Kidney epithelial cell (primary cell): ENCODE measurements at places on chromosomes 2 and 18.

- DNase-seq = peak; percentile 57
These were observed 109.2 kb downstream of the TMEM18 start for GRCh38 chr2:567865-568638.

GRCh38 chr2:173819852-173820251, 145.3 kb downstream of the SP3 start:
- DNase-seq = no peak

DNA sequence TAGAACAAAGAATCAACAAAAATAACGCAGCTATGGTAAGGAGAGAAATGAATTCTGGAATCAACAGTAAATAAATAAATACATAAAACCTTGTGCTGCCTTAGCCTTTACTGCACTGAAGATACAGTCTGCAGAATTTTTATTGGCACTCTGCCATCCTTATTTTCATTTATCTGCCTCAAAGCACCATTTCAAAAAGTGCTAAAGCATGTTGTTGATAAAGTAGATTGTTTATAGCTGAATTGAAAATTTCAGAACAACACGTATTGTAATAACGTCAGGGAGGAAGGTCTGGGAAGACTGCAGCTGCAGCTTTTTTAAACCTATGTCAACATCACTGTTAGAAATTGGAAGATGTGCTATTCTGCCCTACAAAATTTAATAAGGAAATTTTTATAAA, 787.2 kb downstream of the PLCL1 start:
- no peak for DNase-seq

- DNase-seq = no peak
These were observed 1.9 kb downstream of the PER2 start for GRCh38 chr2:238286551-238286950.

- no peak for DNase-seq
These were observed 1.5 kb upstream of the GDF7 start for GRCh38 chr2:20665243-20666004.

GRCh38 chr2:223837287-223838061, at the start of gene AP1S3:
TSS of gene AP1S3 (minus strand) at chr2:223837582. CDS start at chr2:223837450, 132 bp downstream.
- DNase-seq = no peak

DNA sequence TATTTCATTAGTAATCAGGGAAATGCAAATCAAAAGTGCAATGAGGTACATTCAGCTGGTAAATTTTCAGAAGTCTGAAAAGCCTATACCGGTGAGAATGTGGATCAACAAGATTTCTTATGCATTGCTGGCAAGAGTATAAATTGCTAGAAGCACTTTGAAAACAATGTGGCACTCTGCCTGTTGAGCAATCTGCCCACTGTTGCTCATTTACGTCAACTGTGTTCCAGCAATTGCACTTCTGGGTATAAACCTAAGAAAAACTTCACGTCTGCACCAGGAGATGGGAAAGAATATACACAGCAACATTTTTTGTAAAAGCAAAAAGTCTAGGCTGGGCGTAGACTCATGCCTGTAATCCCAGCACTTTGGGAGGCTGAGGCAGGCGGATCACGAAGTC, 40.8 kb downstream of the MTERF4 start:
- no peak for DNase-seq

DNA sequence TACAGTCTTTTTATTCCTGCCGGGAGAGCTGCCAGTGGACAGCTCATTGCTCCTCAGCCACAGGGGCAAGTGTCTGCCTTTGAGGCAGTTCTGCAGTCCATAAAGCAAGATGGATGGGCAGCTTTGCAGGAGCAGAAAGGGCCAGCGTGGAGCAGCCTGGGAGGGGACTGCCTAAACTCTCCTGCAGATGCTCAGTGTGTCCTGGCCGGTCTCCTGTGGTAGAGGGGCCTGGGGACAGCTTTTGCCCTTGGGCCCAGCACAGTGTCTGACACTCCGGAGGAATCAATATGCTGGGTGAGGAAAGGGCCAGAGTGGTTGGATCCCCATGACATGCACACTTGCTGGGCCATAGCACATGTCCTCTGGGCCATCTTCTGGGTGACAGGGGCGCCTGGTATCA, 65.7 kb upstream of the DAPL1 start:
- no peak for DNase-seq

- DNase-seq = no peak
These were observed 338.4 kb upstream of the SLC39A10 start for GRCh38 chr2:195318440-195319111.

DNA sequence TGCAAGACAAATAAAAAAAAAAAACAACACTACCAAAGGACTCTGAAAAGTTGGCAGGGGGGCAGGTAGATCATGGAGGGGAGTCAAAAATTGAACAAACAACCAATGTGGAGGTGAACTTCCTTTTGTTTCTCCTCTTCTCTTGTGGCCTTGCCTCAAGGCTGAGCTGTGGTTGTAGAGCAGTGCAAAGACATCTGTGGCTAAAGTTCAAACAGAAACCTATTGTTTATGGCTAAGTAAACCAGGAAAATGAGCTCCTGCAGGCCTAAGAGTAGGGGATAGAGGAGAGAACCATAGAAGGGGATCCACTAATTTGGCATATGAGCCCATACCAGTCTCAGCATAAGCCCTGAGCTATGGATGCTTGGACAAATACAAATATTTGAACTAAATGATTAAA, 40.2 kb upstream of the EGR4 start:
- DNase-seq = no peak

DNA sequence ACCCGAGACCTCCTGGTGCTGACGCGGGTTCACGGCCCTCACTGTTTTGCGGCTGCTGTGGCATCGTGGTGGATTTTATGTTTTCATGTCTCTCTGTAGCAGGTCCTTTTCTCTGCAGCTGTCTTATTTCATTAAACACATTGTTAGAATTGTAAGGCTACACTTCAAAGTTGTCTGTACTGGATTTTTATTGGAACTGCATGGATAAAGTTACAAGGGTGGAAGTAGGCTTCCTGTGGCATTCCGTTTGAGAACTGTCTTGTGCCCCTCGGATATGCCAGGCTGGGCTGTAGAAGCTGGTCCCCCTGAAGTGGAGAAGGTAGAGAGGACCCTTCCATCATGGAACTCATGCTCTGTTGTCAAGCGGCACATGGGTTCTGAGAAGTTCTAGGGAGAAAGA, 127.3 kb downstream of the SNTG2 start:
- no peak for DNase-seq

GRCh38 chr18:8224576-8224975, 384.7 kb upstream of the RAB12 start:
- DNase-seq = no peak

GRCh38 chr18:47809420-47809819, 121.0 kb downstream of the SMAD2 start:
- no peak for DNase-seq

GRCh38 chr2:217801115-217801531, 201.7 kb downstream of the TNS1 start:
- no peak for DNase-seq

GRCh38 chr2:18124116-18124835, 245.8 kb downstream of the KCNS3 start:
- no peak for DNase-seq

- no peak for DNase-seq
These were observed 56.1 kb downstream of the RPL37A start for GRCh38 chr2:216554755-216555154.

DNA sequence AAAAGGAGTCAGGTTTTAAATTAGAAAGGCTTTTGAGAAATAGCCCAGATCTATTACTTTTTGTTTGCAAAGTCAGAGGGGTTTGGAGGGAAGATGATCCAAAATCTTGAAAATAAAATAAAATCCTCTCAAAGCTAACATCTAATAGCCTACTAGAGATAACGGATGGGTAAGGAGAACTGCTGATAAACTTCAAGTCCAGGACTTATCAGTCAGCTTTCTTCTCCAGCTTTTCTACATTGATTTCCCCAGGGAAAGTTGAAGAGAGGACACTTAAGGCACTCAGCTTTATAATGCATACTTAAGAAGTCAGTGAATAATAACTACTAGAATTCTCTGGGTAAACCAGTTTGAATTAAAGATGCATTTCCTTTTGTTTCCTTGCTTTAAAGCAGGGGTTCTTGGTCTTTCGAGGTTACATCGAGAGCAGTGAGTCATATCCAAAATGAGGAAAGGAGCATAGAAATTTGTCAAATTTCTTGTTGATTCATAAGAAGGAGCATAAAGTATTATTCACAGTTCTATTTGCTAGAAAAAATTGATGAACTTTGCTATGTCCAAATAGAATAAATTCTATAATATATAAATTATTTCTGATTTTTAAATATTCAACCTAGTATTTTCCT, 43.2 kb upstream of the ITPRID2 start:
- no peak for DNase-seq

GRCh38 chr2:168179592-168179991, 67.8 kb downstream of the STK39 start:
- no peak for DNase-seq

- no peak for DNase-seq
These were observed 923 bp downstream of the TEKT4 start for GRCh38 chr2:94872088-94872618.

- no peak for DNase-seq
These were observed 69.0 kb downstream of the IL1R2 start for GRCh38 chr2:102060792-102061191.

GRCh38 chr2:175140332-175140731, 27.7 kb downstream of the ATF2 start:
- DNase-seq = no peak

DNA sequence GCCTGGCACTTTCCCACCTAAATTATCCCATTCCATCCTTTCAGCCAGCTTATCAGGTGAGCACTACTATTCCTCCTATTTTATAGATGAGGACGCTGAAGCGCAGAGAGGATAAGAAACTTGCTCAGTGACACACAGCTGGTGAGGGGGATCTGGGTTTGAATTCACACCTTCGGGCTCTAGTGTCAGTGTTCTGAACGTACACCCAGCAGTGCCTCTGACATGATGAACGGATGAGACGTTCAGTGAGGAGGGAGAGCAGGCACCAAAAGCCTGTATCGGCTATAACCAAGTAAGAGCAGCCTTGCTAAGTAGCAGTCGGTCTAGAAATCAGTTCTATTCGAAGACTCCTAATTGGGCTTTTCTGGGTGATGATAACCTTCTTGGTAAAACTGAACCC, 167.0 kb downstream of the ASB1 start:
- DNase-seq = no peak

DNA sequence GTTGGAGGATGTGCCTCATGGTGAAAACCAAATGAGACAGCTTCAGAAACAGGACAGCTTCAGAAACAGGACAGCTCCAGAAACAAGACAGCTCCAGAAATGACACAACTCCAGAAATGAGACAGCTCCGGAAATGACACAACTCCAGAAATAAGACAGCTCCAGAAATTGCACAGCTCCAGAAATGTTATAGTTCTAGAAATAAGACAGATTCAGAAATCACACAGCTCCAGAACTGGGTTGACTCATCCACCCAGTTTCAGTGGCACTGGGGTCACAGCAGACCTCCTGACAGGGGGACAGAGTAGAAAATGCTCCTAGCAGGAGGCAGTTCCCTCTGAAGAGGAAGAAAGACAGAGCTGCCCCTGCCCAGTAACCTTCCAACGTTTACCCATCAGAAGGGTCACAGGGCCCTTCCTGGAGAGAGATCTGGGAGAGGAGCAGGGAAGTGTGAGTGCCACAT, 26.9 kb upstream of the COL6A3 start:
- DNase-seq = no peak

- DNase-seq = no peak
These were observed 110.3 kb downstream of the SNTG2 start for GRCh38 chr2:1060987-1061386.
